Epithelial cell of alveolus of lung (primary cell): ENCODE measurements at places on chromosomes 4 and X. TPM values are rescaled to one million over a fixed set of nuclear protein-coding genes. Genes with fewer than 3 reads are reported as not detected.

Gene GPR119
- total RNA-seq, result not detected in 2 replicates

Gene SPANXN3
- total RNA-seq, result not detected in 2 replicates

Gene STBD1
- total RNA-seq, result 5.0 and 6.9 TPM in 2 replicates

Gene STPG2
- total RNA-seq, result 0.52 TPM in 1 of 2 replicates, not detected in the other

Gene IL21
- not detected in 2 replicates for total RNA-seq

Gene KLHL2
- total RNA-seq, result 7.9 and 8.5 TPM in 2 replicates

Gene PABPC1L2A
- not detected in 2 replicates for total RNA-seq

Gene DCAF12L2
- 0.13 TPM in 1 of 2 replicates, not detected in the other for total RNA-seq

Gene GYPE
- 1.0 and 2.8 TPM in 2 replicates for total RNA-seq

Gene SH2D1A
- total RNA-seq, result not detected in 2 replicates

Gene DOK7
- 0.13 and 0.32 TPM in 2 replicates for total RNA-seq

Gene XAGE1A
- not detected in 2 replicates for total RNA-seq

Gene NEUROG2
- not detected in 2 replicates for total RNA-seq

Gene KLHL34
- not detected in 2 replicates for total RNA-seq

Gene FTSJ1
- total RNA-seq, result 68.1 and 78.2 TPM in 2 replicates

Gene GLOD5
- not detected in 2 replicates for total RNA-seq

Gene ACE2
- total RNA-seq, result not detected in 2 replicates

Gene MTMR1
- total RNA-seq, result 11.4 and 19.4 TPM in 2 replicates

Gene SPON2
- total RNA-seq, result 194 and 850 TPM in 2 replicates

Gene ADGRL3
- total RNA-seq, result 5.3 and 27.1 TPM in 2 replicates

Gene CD40LG
- not detected in 2 replicates for total RNA-seq

Gene SNX25
- 7.9 and 9.3 TPM in 2 replicates for total RNA-seq

Gene NHSL2
- 0.32 and 0.78 TPM in 2 replicates for total RNA-seq

Gene HPF1
- total RNA-seq, result 31.5 and 52.9 TPM in 2 replicates

Gene CPE
- 39.7 and 42.9 TPM in 2 replicates for total RNA-seq

Gene NOX1
- total RNA-seq, result not detected in 2 replicates

Gene CAPN6
- total RNA-seq, result 0.13 TPM in 1 of 2 replicates, not detected in the other

Gene LINC00632
- 22.1 and 30.2 TPM in 2 replicates for total RNA-seq

Gene DDX60
- total RNA-seq, result 10.4 and 11.9 TPM in 2 replicates

Gene ATP8A1
- 0.40 and 0.78 TPM in 2 replicates for total RNA-seq

Gene GRIPAP1
- 14.3 and 14.9 TPM in 2 replicates for total RNA-seq

Gene DUSP9
- total RNA-seq, result 0.32 and 0.39 TPM in 2 replicates

Gene ANK2
- total RNA-seq, result 8.9 and 13.9 TPM in 2 replicates

Gene ERCC6L
- 1.4 and 4.7 TPM in 2 replicates for total RNA-seq

Gene C4orf50
- not detected in 2 replicates for total RNA-seq

Gene NXF2
- not detected in 2 replicates for total RNA-seq

Gene SORCS2
- total RNA-seq, result 0.52 and 6.8 TPM in 2 replicates

Gene PAGE2
- not detected in 2 replicates for total RNA-seq

Gene ARMCX6
- 30.0 and 30.3 TPM in 2 replicates for total RNA-seq

Gene BBS12
- total RNA-seq, result 2.2 and 3.9 TPM in 2 replicates

Gene SPOCK3
- total RNA-seq, result 0.52 and 0.56 TPM in 2 replicates

Gene MAP7D2
- under 0.01 and 0.96 TPM in 2 replicates for total RNA-seq

Gene CXCL8
- total RNA-seq, result 10.5 and 842 TPM in 2 replicates

Gene PNMA3
- total RNA-seq, result not detected in 2 replicates

Gene CXCR3
- total RNA-seq, result not detected in 2 replicates

Gene MXRA5
- 1.9 and 30.0 TPM in 2 replicates for total RNA-seq

Gene NAT8L
- total RNA-seq, result not detected in 2 replicates
